H1 (cell line): ENCODE measurements at places on chromosomes 5 and 9. TPM values are rescaled to one million over a fixed set of nuclear protein-coding genes. Genes with fewer than 3 reads are reported as not detected.

DNA sequence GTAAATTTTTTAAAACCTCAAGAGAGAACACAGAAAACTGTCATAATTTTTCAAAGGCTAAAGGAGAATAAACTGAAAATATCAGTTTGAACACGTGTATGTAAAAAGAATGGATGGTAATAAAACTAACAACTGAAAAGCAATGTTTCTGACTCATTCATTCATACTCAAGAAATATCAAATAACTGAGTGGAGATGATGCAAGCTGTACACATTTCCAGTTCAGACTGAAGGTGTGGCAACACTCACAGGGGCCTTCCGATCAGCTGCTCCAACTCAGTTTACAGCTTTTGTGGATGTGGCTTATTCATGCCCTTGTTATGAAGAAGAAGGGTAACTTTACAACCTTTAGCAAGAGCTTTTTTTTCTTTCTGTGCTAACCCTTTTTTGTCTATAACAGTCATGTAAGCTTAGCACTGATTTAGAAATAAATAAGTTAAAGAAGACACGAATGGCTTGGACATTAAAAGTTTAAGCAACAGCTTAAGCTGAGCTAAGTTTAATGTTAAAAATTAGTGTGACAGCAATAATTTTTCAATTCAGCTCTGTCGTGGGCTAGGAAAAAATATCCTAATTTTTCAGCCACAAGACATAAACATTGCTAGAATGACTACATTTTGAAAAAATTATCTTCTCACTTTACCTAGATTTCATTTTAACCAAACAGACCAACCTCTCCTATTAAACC lies 453.5 kb downstream of the RAB3C start:
- no peaks in the 10 kb centered on the region for H3K36me3 ChIP-seq
- peaks cover 28% of the 10 kb centered on the region for H3K27me3 ChIP-seq
- DNase-seq = no peak
- no peak overlapping the region for H3K4me3 ChIP-seq
- no peak overlapping the region for H3K27ac ChIP-seq
- no peaks in the 10 kb centered on the region for H3K4me1 ChIP-seq

DNA sequence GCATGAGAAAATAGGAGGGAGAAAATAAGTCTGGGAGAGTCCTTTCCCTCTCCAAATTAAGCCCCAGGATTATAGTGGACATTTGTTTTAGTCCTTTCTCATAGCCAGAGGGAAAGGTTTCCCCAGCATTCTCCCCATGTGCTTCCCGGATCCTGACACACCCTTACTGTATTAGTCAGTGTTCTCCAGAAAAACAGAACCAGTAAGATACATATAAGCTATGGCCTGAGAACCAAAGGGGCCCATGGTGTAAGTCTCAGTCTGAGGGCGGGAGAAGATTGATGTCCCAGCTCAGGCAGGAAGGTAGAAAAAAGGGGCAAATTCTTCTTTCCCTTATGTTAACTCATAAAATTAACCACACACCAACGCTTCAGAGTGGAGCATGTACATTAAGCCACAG lies 25.6 kb upstream of the SPATA31D4 start:
- H3K4me1 ChIP-seq = no peaks in the 10 kb centered on the region; the same call in 1 of the 2 replicates
- no peak overlapping the region for H3K27ac ChIP-seq
- no peaks in the 10 kb centered on the region for H3K36me3 ChIP-seq
- H3K4me3 ChIP-seq = no peak overlapping the region

GRCh38 chr9:126390923-126391322 lies 64.3 kb downstream of the MVB12B start:
- no peak overlapping the region for H3K4me3 ChIP-seq
- no peaks in the 10 kb centered on the region for H3K36me3 ChIP-seq
- no peak for DNase-seq
- H3K27ac ChIP-seq = no peak overlapping the region

DNA sequence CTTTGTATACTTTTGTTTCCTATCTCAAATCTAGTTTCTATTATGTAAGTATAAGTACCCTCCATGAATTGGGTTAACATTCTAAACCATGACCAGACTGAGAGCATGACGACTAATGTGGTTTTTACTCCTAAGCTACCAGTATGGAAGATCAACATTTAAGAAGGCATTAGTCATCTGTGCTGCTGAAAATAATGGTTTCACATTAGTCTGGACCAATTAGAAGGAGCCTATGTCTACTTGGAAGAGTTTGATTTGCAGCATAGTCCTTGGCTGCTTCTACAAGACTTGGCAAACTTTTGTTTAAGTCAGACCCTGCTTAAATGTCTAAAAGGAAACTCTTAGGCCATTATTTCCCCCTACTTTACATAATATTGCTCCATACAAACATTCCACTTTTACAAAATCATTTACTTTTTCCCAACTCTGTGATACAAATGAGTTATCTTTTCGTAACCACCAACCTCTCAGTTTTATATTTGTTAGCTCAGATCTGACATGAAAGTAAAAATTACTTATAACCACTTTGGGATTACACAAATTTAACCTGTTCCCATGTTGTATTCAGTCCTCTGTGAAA lies 186.7 kb downstream of the COMMD10 start:
- no peak overlapping the region for H3K27ac ChIP-seq
- no peaks in the 10 kb centered on the region for H3K4me1 ChIP-seq
- H3K4me3 ChIP-seq = no peak overlapping the region
- no peak for DNase-seq

- no peak for DNase-seq
- H3K4me1 ChIP-seq = no peaks in the 10 kb centered on the region
- no peak overlapping the region for H3K4me3 ChIP-seq
These were observed 114.0 kb upstream of the MTAP start for GRCh38 chr9:21688108-21689102.

GRCh38 chr5:89071941-89072331 lies 189.0 kb upstream of the MEF2C start:
- H3K36me3 ChIP-seq = no peaks in the 10 kb centered on the region
- H3K4me3 ChIP-seq = no peak overlapping the region
- H3K27me3 ChIP-seq = no peaks in the 10 kb centered on the region
- no peaks in the 10 kb centered on the region for H3K4me1 ChIP-seq
- no peak for DNase-seq

DNA sequence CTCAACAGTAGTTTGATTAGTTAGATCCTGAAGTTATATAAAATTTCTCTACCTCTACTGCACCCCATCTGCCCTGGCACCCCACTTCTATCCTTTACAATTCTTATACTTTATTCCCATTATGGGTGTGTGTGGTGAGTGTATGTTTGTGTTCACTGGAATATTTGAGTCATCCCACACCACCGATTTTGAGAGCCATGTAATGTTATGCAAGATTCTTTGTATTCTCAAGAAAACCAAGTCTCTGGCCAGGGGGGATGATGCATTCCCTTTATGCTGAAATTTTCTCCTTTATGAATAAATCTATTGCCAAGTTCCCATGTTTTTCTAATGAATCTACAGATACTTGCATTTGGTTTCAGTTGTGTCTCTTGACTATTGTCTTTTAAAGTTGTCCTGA lies 266.8 kb downstream of the ARHGEF28 start:
- no peaks in the 10 kb centered on the region for H3K27me3 ChIP-seq
- no peaks in the 10 kb centered on the region for H3K36me3 ChIP-seq
- no peaks in the 10 kb centered on the region for H3K4me1 ChIP-seq
- H3K4me3 ChIP-seq = no peak overlapping the region
- no peak for DNase-seq
- no peak overlapping the region for H3K27ac ChIP-seq

- no peak for DNase-seq
- H3K4me1 ChIP-seq = no peaks in the 10 kb centered on the region
- H3K27me3 ChIP-seq = no peaks in the 10 kb centered on the region
- no peaks in the 10 kb centered on the region for H3K36me3 ChIP-seq
- H3K27ac ChIP-seq = no peak overlapping the region
- no peak overlapping the region for H3K4me3 ChIP-seq
These were observed 169.6 kb upstream of the PITX1 start for GRCh38 chr5:135203593-135204036.

GRCh38 chr9:11352612-11353011 lies 739.8 kb upstream of the PTPRD start:
- H3K4me1 ChIP-seq = peaks cover 3% of the 10 kb centered on the region
- no peaks in the 10 kb centered on the region for H3K36me3 ChIP-seq
- H3K27me3 ChIP-seq = no peaks in the 10 kb centered on the region
- H3K27ac ChIP-seq = no peak overlapping the region
- DNase-seq = no peak
- no peak overlapping the region for H3K4me3 ChIP-seq

- no peaks in the 10 kb centered on the region for H3K27me3 ChIP-seq
- no peaks in the 10 kb centered on the region for H3K36me3 ChIP-seq
- peaks cover 3% of the 10 kb centered on the region; the same call in 1 of the 2 replicates for H3K4me1 ChIP-seq
- no peak overlapping the region for H3K27ac ChIP-seq
- H3K4me3 ChIP-seq = no peak overlapping the region
- peak; percentile 38 for DNase-seq
These were observed 34.0 kb downstream of the ZNF618 start for GRCh38 chr9:113910036-113910639.

DNA sequence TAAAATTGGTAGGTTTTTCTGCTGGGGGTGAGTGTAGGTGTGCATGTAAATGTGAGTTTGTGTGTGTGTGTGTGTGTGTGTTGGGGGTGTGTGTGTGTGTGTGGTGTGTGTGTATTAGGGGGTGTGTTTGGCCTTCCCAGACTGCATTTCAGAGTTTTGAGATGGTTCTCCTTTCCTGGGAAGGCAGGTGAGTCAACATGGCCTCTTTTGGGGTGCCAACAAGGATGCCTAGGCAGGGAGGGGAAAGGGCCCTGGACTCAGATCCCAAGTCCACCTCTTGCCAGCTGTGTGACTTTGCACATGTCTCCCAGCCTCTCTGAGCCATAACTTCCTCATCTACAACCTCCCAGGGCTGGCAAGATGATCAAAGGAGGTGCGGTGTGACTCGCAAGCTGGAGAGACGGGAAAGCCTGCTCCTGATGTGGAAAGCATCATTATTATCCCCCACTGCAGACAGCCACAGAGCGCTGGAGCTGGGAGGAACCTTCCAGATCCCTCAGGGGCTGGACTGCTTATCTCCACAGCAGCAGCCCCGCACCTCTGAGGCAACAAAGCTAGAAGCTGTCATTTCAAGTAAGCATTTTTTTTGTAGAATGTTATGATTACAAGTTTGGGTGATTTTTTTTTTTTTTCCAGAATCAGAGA lies 63.5 kb upstream of the TBC1D2 start:
- no peaks in the 10 kb centered on the region for H3K36me3 ChIP-seq
- no peak for DNase-seq
- no peaks in the 10 kb centered on the region for H3K4me1 ChIP-seq
- H3K4me3 ChIP-seq = no peak overlapping the region

GRCh38 chr5:9348401-9348996 lies 197.4 kb downstream of the SEMA5A start:
- H3K4me1 ChIP-seq = no peaks in the 10 kb centered on the region
- no peak for DNase-seq
- no peaks in the 10 kb centered on the region for H3K36me3 ChIP-seq
- H3K4me3 ChIP-seq = no peak overlapping the region
- no peaks in the 10 kb centered on the region for H3K27me3 ChIP-seq

DNA sequence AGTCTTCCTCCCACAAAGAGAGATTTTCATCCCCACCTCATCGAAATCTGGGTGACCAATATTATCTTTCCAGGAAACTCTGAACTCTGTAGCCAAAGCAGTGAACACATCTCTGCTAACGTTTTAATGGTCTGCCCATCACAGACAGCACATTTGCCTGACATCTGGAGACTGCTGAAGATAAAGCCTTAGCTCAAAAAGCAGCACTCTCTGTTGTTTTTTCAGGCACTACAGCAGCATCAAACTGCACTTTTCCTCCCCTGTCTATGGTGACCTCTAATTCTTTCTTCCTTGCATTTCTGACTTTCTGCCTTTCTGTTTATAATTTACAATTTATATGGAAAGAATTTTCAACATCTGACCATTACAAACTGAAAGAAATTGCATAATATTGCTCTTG lies 66.8 kb downstream of the RAB3C start:
- DNase-seq = no peak
- H3K4me1 ChIP-seq = no peaks in the 10 kb centered on the region
- no peaks in the 10 kb centered on the region for H3K36me3 ChIP-seq
- no peak overlapping the region for H3K4me3 ChIP-seq
- H3K27ac ChIP-seq = no peak overlapping the region

CDH6 gene
- 1.4 and 1.9 TPM in 2 replicates for total RNA-seq

ZFP37 gene
- 4.4 and 5.1 TPM in 2 replicates for total RNA-seq

MARCOL gene
- total RNA-seq = not detected in 2 replicates

SLC28A3 gene
- not detected in 2 replicates for total RNA-seq

SV2C gene
- 0.08 and 0.24 TPM in 2 replicates for total RNA-seq

SETD9 gene
- 11.9 and 13.3 TPM in 2 replicates for total RNA-seq

ADGRV1 gene
- total RNA-seq = 62.2 and 62.3 TPM in 2 replicates

AIF1L gene
- total RNA-seq = 149 and 153 TPM in 2 replicates
